Hematopoietic multipotent progenitor cell treated with erythropoietin and hydrocortisone succinate and interleukin-3 and kit ligand, for 17 days (in vitro differentiated cells): ENCODE measurements at places on chromosomes 5 and 9.
A peak's percentile ranks its signal among the peaks of the same experiment; 100 is the strongest.

GRCh38 chr9:14466429-14466818, 152.5 kb upstream of the NFIB start:
- no peak for DNase-seq

GRCh38 chr5:149693021-149693420, 37.1 kb upstream of the PPARGC1B start:
- DNase-seq = no peak

GRCh38 chr5:167167191-167167795, 1124.2 kb upstream of the WWC1 start:
- DNase-seq = no peak

DNA sequence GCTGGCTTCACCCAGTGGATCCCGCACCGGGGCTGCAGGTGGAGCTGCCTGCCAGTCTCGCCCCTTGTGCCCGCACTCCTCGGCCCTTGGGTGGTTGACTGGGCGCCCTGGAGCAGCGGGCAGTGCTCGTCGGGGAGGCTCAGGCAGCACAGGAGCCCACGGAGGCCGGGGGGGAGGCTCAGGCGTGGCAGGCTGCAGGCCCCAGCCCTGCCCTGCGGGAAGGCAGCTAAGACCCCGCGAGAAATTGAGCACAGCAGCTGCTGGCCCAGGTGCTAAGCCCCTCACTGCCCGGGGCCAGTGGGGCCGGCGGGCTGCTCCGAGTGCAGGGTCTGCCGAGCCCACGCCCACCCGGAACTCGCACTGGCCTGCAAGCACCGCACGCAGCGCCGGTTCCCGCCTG, 3.7 kb upstream of the ADAMTS6 start:
- DNase-seq = no peak

DNA sequence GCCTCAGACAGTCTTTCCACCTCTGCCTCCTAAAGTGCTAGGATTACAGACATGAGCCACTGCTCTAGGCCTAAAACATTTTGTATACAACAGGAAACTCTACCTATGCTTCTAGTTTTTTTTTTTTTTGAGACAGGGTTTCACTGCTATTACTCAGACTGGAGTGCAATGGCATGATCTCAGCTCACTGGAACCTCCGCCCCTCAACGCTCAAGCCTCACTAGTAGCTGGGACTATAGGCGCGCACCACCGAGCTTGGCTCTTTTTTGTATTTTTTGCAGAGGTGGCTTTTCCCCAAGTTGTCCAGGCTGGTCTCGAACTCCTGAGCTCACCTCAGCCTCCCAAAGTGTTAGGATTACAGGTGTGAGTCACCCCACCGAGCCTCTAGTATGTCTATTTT, 5.4 kb downstream of the HSPA9 start:
- no peak for DNase-seq

GRCh38 chr9:79735023-79735779, 163.4 kb downstream of the TLE4 start:
- DNase-seq = no peak

- DNase-seq = no peak
Measured at GRCh38 chr5:18772475-18772874, 1138.2 kb downstream of the TAF11L14 start.

GRCh38 chr5:110768138-110768860, 29.5 kb downstream of the SLC25A46 start:
- DNase-seq = no peak

DNA sequence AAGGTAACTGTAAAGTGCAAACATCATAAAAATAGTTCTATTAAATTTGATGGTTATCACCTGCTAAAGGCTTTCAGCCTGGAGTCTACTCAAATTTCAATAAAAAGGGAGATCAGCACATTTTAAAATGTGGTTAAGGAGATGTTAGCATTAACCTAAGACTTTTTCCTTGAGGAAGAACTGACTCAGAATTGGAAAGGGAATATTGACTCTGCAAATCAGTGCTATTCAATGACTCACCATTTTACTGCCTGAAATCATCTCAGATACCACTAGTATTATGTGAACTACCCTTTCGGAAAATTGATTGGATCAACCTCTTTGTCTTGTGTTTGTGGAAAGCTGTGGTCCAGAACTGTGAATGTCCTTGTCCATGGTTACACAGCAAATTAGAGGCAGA, 113.3 kb downstream of the ADRB2 start:
- no peak for DNase-seq

- no peak for DNase-seq
Measured at GRCh38 chr5:172420235-172420939, 33.9 kb downstream of the SH3PXD2B start.

- DNase-seq = no peak
Measured at GRCh38 chr5:126377424-126377823, 45.8 kb upstream of the GRAMD2B start.

DNA sequence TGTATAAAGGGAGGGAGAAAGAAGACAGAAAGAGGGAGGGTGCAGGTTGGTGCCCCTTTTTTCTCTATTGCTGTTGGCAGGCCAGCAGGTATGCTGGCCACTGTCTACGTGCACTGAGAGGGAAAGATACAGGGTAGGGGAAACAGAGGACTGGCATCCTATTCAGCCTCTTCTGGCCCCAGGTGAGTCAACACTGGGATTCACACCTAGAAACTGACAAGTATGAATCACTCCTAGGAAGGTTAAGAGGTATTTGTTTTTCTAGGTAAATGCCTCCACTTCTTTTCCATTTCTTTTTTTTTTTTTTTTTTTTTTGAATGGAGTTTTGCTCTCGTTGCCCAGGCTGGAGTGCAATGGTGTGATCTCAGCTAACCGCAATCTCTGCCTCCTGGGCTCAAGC, 2.8 kb upstream of the UBAP1 start:
- no peak for DNase-seq

DNA sequence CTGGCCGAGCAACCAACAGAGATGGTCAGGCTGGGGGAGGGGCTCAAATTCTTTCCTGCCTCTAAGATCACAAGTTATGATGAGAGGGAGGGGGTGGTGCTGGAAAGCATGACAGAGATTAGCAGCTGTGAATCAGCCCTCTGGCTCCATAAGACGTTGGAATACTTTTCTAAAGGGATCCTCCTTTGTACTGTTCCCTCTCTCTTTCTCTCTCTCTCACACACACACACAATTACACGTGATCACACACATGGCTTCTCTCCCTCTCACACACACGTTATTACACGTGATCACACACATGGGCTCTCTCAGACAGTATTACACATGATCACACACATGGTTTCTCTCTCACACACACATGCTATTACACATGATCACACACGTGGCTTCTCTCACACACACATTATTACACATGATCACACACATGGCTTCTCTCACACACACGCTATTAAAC, at the start of gene SLC45A2:
TSS of gene SLC45A2 (minus strand) at position 23 of the 454 bp plus-strand sequence. CDS start 110 bp downstream, outside the sequence.
- DNase-seq = no peak

GRCh38 chr5:131627207-131627865, 7.7 kb downstream of the RAPGEF6 start:
- no peak for DNase-seq

GRCh38 chr9:86410281-86410680, 56.1 kb upstream of the TUT7 start:
- DNase-seq = no peak

GRCh38 chr5:173629628-173630027, 13.2 kb upstream of the BOD1 start:
- peak; percentile 59 for DNase-seq

- DNase-seq = no peak
Measured at GRCh38 chr5:87307796-87308423, 40.2 kb downstream of the RASA1 start.

- DNase-seq = no peak
Measured at GRCh38 chr5:59428391-59428790, 465.1 kb downstream of the PDE4D start.

DNA sequence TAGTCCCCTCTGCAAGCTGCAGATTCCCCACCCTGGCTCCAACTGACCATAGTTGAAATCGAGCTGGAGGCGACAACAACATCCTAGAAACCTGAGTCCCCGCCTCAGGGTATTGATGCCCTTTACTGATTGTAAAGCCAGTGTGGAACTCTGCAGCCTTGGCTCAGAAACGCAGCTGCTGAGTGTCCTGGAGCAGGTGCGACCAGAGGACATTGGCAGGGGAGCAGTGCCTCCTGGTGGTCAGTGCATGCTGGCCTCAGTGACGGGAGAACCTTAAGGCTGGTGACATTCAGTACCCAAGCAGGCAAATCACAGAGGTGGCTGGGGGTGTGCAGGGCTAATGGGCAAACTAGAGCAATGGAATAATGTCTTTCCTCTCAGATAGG, 20.4 kb upstream of the ZNF354B start:
- DNase-seq = no peak

DNA sequence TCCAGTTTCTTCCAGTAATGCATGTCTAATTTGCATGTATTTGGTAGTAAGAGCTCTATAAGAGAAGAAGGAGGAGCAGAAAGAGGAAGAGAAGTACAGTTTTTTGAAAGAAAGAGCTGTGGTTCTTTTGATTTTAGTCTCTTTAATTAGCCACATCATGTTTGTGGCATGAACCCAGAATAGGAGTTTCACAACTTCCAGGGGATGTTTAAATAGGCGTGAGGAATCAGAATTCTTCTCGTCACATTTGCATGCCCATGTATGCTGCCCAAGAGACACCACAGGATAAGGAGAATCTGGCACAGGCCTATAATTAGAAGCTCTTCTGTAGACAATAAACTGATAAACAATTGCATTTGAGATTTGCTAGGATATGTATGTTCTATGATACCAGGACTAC, 78.7 kb downstream of the GAS1 start:
- no peak for DNase-seq

- DNase-seq = no peak
Measured at GRCh38 chr5:14061106-14061505, 82.0 kb upstream of the TRIO start.

DNA sequence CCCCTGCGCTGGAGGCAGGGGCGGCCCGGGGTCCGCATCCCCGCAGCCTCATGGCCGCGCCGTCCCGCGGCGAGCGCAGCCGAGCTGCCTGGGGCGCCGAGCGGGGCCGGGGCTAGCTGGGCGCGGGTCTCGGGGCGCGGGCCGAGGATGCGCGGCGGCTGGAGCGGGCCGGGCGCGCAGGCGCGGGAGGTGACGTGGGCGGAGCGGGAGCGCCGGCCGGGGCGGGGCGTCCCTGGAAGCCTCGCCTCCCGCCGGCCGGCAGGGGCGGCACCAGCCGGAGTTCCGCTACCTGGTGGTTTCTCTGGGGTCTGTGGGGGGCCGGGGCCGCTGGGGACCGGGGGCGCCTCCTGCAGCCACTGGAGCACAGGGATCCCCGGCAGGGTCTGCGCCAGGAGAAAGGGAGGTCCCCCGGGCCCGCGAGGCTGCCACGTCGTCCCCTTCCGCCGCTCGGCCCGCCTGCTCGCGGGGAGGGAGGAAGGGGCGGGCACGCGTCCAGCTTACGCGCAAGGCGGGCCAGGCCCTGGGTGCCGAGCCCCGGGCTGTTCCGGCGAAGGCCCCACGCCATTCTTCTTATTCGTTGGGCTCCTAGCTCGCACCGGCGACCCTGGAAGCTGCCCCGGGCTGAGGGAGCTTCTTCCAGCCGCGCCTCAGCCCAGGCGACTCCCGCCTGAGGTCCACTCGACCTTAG, at the start of gene LPCAT1:
TSS of gene LPCAT1 (minus strand) at position 168 of the 688 bp plus-strand sequence. CDS start at position 52, 116 bp downstream.
- DNase-seq = peak; percentile 7

DNA sequence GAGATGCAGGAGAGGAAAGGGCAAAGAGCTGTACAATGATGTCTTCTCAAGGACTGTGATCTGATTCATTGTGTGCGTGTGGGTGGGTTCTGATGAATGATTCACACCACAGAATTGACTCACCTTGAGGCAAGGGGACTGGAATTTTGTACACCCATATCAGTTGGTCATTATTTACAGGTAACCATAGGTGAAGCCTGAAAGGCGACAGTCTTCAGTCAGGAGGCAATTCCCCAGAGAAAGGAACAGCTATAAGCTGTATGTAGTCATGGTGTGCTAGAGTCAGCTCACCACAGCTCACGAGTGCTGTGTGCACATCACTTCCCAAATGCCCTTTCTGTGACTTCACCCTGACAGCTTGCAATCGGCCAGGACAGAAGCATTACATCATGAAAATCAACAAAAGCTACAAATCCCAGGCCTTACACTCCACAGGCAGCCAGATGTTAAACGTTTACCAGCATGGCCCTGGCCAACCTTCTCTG, 87.6 kb upstream of the RPS23 start:
- DNase-seq = no peak

GRCh38 chr5:139670369-139671095, 22.4 kb downstream of the CXXC5 start:
- DNase-seq = peak; percentile 66

DNA sequence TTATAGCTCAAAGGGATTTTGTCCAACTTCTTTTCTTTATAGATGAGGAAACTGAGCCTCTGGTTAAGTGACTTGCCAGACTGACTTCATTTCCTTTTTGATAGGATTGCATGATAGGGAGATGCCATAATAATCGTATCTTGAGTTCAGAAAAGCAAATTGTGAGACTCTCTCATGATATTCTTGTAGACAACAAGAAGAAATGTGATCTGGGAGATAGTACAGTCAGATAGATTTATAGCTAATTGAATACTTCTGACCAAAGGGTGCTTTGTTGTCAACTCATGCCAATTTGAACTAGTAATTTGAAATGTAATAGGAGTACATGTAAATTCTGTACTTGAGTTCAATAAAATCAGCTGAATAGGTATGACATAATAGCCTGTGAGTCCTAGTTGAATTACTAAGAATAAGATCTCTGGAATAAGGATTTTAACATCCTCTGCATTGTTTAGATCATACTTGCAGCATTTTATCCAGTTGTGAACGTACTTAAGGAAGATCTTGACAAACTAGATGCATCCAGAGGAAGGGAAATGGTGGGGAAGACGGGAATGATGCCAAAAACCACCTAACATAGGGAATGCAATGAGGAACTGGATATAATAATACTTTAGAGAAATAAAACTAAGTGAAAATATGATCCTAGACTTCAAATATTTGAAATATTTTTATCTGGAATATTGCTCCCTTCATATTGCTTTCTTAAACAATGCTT, 25.5 kb downstream of the CWC27 start:
- DNase-seq = no peak

- no peak for DNase-seq
Measured at GRCh38 chr9:137457406-137458193, 1.5 kb downstream of the NSMF start.

DNA sequence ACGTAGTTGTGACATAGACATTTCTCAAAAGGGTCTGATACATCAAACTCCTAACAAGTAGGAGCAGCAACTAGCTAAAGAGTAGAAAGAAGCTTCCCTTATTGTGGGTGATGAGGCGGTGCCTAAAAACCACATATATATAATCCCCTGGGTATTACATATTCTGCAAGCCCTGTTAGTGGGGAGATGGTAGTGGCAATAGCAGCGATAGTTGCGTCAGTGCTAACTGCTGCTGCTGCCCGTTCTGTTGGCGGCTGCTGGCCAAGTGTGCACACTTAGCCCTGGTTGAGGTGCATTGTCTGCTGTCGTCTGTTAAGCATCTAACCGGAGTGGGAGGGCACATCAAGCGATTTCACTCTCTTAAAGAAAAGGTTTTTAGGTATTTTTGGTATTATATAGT, 35.8 kb downstream of the VLDLR start:
- DNase-seq = no peak

GRCh38 chr5:140011297-140011802, 31.7 kb downstream of the NRG2 start:
- no peak for DNase-seq

DNA sequence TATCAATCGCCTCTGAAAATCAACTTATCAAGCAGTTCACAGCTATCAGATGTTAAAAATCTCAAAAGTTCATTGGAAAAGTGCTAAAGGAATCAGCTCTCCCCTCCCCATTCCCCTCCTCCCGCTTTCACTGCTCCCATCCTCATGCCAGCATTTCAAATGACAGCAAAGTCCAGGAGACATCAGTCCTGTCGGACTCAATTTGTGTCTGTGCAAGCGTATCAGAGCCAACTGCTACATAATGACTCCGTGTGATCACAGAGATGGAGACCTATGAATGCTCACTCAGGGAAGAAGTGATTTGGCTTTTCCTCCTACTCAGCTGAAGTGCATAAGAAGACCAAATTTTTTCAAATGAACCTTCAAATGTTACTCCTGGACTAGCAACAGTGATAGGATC, 937.2 kb upstream of the DMAC1 start:
- DNase-seq = no peak
